ENCODE measurements at places on chromosomes 6 and 20.
A peak's percentile ranks its signal among the peaks of the same experiment; 100 is the strongest.

DNA sequence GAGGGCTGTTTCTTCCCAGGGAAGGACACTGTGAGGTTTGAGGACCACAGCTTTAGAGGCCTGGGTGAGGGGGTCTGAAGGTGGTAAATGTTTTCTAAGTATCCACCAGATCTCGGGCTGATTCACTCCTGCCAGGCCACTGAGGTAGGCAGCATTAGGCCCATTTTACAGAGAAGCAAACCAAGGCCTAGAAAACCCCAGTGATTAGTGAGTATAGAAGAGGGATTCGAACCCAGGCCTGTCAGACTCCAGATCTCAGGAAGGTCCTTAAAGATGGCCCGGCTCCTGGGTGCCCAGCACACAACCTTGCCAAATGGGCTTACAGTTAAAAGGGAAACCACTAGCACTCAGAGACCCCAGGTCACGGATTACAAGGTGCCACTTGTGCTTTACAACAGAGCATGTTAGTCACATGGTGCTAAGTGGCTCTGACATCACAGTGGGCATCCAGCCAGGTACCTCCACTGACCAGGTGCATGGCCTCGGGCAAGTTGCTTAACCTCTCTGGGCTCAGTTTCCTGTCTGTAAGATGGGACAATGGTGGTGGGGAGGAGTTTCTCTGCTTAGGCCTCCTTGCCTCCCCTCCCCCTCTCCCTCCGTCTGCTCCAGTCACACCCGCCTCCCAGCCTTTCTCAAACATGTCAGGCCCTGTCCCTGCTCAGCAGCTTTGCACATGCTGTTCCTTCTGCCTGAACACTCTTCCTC lies 18.8 kb upstream of the SIRPA start:
- no peak for DNase-seq

- DNase-seq: no peak
Observed at GRCh38 chr20:34143951-34144350, 31.9 kb upstream of the EIF2S2 start.

DNA sequence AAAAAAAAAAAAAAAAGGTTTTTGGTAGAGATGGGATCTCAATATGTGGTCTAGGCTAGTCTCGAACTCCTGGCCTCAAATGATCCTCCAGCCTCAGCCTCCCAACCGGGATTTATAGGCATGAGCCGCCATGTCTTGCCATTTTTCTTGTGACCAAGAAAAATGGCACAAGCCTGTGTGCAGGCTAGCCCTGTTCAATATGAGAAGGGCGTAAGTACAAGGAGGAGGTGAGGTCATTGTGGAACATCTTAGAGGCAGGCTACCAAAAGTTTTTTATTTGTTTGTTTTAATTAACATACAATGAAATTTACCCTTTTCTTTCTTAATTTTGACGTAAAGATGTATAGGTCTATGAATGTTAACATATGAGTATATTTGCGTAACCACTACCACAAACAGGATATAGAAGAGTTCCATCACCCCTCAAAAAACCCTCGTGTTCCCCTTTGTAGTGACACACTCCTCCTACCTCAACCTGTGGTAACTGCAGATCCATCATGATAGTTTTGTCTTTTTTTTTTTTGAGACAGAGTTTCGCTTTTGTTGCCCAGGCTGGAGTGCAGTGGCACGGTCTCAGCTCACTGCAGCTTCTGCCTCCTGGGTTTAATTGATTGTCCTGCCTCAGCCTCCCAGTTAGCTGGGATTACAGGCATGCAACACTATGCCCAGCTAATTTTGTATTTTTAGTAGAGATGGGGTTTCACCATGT lies 28.3 kb upstream of the KIF3B start:
- peak; percentile 64 for DNase-seq

GRCh38 chr6:144310765-144311164 lies 25.6 kb downstream of the UTRN start:
- no peak for DNase-seq

Measured in hematopoietic multipotent progenitor cell treated with erythropoietin and hydrocortisone succinate and interleukin-3 and kit ligand, for 6 days (in vitro differentiated cells).